ENCODE measurements at places on chromosomes 3 and 15. TPM values are rescaled to one million over a fixed set of nuclear protein-coding genes. Genes with fewer than 3 reads are reported as not detected.

- H3K27ac ChIP-seq, result no peak overlapping the region
- H3K27me3 ChIP-seq, result no peaks in the 10 kb centered on the region
- H3K4me3 ChIP-seq, result no peak overlapping the region
- no peaks in the 10 kb centered on the region for H3K36me3 ChIP-seq
- no peak for DNase-seq
Measured at GRCh38 chr15:44147636-44148035, 47.4 kb downstream of the FRMD5 start.

DNA sequence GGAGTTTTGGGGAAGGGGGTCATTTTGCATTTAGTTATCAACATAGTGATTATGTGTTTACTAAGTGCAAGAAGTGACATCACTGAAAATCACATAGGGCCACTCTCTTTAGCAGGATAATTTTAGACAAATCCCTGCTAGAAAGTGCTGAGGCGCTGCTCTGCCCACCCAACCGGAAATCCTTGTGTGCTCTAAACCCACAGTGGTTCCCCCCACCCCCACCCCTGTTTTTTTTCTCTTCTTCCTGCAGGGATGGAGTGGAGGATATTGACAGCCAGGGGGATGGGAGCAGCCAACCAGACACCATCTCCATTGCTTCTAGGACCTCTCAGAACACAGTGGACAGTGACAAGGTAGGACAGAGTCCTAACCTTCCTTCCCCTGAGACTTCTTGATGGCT lies 234.2 kb upstream of the UMPS start:
- H3K4me1 ChIP-seq, result no peaks in the 10 kb centered on the region
- no peak for DNase-seq
- no peak overlapping the region for H3K27ac ChIP-seq
- H3K36me3 ChIP-seq, result no peaks in the 10 kb centered on the region

The SPINK8 gene
- not detected for polyA plus RNA-seq

GRCh38 chr3:73098873-73099272 lies 37.4 kb downstream of the EBLN2 start:
- peaks cover 7% of the 10 kb centered on the region for H3K27me3 ChIP-seq
- H3K4me3 ChIP-seq, result no peak overlapping the region
- H3K36me3 ChIP-seq, result no peaks in the 10 kb centered on the region
- no peaks in the 10 kb centered on the region for H3K4me1 ChIP-seq
- H3K27ac ChIP-seq, result no peak overlapping the region
- DNase-seq, result no peak

The P2RY1 gene
- polyA plus RNA-seq, result not detected

The RPL22L1 gene
- polyA plus RNA-seq, result 92.0 TPM

The DNAH12 gene
- 0.02 TPM for polyA plus RNA-seq

The NTRK3 gene
- 0.01 TPM for polyA plus RNA-seq

DNA sequence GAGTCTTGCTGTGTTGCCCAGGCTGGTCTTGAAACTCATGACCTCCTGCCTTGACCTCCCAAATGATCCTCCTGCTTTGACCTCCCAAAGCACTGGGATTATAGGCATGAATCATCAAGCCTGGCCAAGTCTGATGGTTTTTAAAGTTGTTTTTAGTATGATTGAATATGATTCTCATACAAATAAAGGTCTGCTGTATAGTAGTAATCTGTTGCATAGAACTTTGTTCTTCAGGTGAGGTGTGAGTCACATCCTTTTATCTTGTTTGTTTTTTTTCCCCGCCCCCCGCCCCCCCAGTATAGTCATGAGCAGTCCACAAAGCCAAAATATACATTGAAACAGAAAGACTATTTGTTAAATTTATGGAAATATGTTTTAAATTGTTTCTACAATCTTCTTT lies 39.0 kb downstream of the UBE2E2 start:
- no peak overlapping the region for H3K27ac ChIP-seq
- H3K27me3 ChIP-seq, result no peaks in the 10 kb centered on the region
- DNase-seq, result no peak
- no peaks in the 10 kb centered on the region for H3K4me1 ChIP-seq
- no peaks in the 10 kb centered on the region for H3K36me3 ChIP-seq
- H3K4me3 ChIP-seq, result no peak overlapping the region

GRCh38 chr3:182618981-182619591 lies 174.2 kb upstream of the ATP11B start:
- H3K4me1 ChIP-seq, result no peaks in the 10 kb centered on the region
- H3K36me3 ChIP-seq, result no peaks in the 10 kb centered on the region
- H3K27me3 ChIP-seq, result no peaks in the 10 kb centered on the region

DNA sequence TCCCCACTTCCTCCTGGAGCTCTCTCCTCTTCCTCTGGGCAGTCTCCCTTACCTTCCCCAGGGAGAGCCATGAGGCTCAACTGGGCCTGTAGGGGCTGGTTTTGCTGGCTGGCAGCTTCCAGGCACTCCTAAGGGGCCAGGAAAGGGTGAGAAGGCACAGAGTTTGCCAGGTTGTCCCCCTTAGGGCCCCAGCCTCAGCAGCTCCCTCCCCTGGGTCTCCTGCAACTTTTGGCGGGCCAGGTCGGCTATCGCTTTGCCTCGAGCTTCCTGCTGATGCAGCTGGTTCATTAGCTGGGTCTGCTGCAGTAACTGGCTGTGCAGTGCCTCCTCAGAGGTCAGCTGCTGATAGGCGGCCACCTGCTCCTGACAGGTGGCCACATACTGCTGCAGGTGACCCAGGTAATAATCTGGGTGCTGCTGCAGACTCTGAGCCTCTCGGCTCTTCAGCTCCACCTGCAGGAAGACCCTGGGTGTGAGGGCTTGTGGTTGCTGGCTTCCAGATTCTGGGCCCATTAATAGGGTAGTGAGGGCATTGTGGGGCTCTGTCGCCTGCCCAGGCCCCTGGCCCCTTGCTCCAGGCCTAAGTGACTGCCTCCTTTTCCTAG lies 29.7 kb upstream of the OR4F6 start:
- no peaks in the 10 kb centered on the region for H3K36me3 ChIP-seq
- H3K4me3 ChIP-seq, result no peak overlapping the region
- peaks cover 5% of the 10 kb centered on the region for H3K27me3 ChIP-seq
- H3K4me1 ChIP-seq, result no peaks in the 10 kb centered on the region
- no peak overlapping the region for H3K27ac ChIP-seq
- no peak for DNase-seq

DNA sequence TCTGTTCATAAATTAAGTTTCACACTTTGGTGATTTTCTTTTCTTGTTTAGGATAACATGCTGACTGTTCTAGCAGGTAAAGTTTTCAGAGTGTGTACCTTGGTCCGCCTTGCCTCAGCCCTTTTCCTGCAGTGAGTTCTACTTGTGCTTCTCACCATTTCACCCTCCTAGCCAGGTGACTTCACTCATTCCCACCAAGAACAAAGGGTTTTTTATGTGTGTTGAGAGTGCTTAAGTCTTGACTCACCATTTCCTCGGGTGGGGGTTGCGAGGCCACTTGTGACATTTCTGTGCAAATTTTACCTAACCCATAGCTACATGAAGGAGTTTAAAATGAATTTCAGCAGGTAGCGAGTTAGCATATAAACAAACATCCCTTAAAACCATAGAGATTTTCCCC lies 81.4 kb downstream of the C3orf38 start:
- H3K27me3 ChIP-seq, result no peaks in the 10 kb centered on the region
- no peak overlapping the region for H3K4me3 ChIP-seq
- no peak overlapping the region for H3K27ac ChIP-seq
- no peaks in the 10 kb centered on the region for H3K36me3 ChIP-seq
- DNase-seq, result no peak
- H3K4me1 ChIP-seq, result no peaks in the 10 kb centered on the region

DNA sequence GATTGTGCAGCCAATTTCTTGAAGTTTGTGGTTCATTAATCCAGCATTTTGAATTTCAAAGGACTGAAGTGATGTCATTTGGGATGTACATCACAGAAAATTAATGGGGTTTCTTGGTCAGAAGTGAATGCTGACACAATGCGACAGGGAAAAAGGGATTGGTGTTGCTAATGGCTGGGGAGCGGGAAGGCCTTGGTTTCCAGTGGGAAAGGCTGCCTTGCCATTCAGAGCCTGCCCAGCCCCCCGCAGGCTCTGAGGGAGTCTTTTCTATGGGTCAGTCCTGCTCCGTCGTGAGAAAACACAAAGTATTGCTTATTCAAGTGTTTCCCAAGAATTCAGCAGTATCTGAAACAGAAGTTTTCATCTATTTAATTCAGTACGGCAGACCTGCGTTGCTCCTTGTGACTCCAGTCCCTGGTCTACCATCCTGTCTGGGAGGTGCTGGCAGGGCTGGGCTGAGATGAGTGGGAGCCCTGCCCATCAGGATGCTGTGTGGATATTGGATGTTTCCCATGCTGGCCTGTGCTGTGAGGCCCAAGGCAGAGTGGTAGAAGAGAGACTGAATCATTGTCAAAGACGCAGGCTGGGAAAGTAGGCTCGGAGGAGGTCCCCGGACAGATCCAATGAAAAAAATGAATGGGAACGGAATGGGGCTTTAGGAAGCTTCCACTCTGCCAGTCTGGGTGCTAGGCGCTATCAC lies 111.2 kb upstream of the KLHL25 start:
- H3K4me3 ChIP-seq, result no peak overlapping the region
- no peaks in the 10 kb centered on the region for H3K4me1 ChIP-seq
- no peaks in the 10 kb centered on the region for H3K27me3 ChIP-seq
- no peak for DNase-seq
- H3K36me3 ChIP-seq, result no peaks in the 10 kb centered on the region

- H3K27ac ChIP-seq, result no peak overlapping the region
- no peak overlapping the region for H3K4me3 ChIP-seq
- H3K27me3 ChIP-seq, result no peaks in the 10 kb centered on the region
- peaks cover 2% of the 10 kb centered on the region for H3K4me1 ChIP-seq
- peaks cover 5% of the 10 kb centered on the region for H3K36me3 ChIP-seq
Measured at GRCh38 chr15:49199666-49200065, 29.6 kb downstream of the GALK2 start.

The RABL3 gene
- 4.2 TPM for polyA plus RNA-seq

DNA sequence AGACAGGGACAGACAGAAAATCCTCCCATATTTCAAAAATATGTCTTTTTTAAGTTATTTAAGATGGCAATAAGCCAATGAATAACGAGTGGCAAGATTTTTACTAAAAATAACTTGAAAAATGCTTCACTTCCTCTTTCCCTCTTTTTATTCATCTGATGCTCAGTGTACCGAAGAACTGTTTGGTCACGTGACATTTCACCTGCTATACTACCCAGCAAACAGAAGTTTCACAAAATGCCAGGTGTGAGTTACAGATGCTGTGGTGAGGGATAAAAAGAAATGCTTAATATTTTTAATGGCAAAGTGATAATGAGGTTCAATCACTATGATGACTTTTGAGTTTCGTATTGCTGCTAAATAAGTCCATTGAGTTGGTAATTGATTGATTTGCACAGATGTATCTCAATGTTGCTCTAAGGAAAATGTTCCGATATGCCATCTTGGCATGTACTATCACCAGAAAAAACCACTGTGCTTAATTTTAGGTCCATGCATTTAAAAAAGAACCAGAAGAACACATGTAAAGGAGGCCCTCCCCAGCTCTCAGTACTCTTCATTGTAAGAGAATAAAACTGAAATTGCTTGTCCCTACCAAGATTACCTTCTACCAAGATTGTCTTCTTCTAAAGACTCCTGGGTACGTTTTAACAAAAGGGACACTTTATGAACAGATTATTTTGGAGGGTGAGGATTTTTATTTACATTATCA lies 26.0 kb upstream of the SEC62 start:
- H3K4me1 ChIP-seq, result no peaks in the 10 kb centered on the region
- H3K36me3 ChIP-seq, result no peaks in the 10 kb centered on the region
- H3K4me3 ChIP-seq, result no peak overlapping the region

- no peak overlapping the region for H3K27ac ChIP-seq
- no peaks in the 10 kb centered on the region for H3K36me3 ChIP-seq
- no peak overlapping the region for H3K4me3 ChIP-seq
- H3K27me3 ChIP-seq, result no peaks in the 10 kb centered on the region
Measured at GRCh38 chr3:153551536-153552285, 389.7 kb downstream of the RAP2B start.

The MCTP2 gene
- 6.6 TPM for polyA plus RNA-seq

GRCh38 chr3:51916418-51916817 lies 13.3 kb upstream of the IQCF1 start:
- H3K27ac ChIP-seq, result no peak overlapping the region
- no peaks in the 10 kb centered on the region for H3K27me3 ChIP-seq
- DNase-seq, result no peak
- no peaks in the 10 kb centered on the region for H3K4me1 ChIP-seq
- H3K36me3 ChIP-seq, result no peaks in the 10 kb centered on the region

GRCh38 chr3:87311309-87311708 lies 34.9 kb upstream of the POU1F1 start:
- no peak for DNase-seq
- no peaks in the 10 kb centered on the region for H3K4me1 ChIP-seq
- H3K36me3 ChIP-seq, result no peaks in the 10 kb centered on the region
- H3K4me3 ChIP-seq, result no peak overlapping the region

- no peaks in the 10 kb centered on the region for H3K4me1 ChIP-seq
- DNase-seq, result no peak
- no peaks in the 10 kb centered on the region for H3K36me3 ChIP-seq
- H3K4me3 ChIP-seq, result no peak overlapping the region
- no peak overlapping the region for H3K27ac ChIP-seq
Measured at GRCh38 chr3:149417174-149417573, 39.7 kb upstream of the TM4SF1 start.

- H3K36me3 ChIP-seq, result no peaks in the 10 kb centered on the region
- H3K27ac ChIP-seq, result no peak overlapping the region
- no peaks in the 10 kb centered on the region for H3K4me1 ChIP-seq
- no peak for DNase-seq
- no peak overlapping the region for H3K4me3 ChIP-seq
Measured at GRCh38 chr3:77222701-77223100, 182.8 kb downstream of the ROBO2 start.

- peaks cover 2% of the 10 kb centered on the region for H3K4me1 ChIP-seq
- H3K36me3 ChIP-seq, result no peaks in the 10 kb centered on the region
- no peak overlapping the region for H3K4me3 ChIP-seq
- DNase-seq, result no peak
- no peaks in the 10 kb centered on the region for H3K27me3 ChIP-seq
Measured at GRCh38 chr15:95874637-95875036, 455.9 kb upstream of the NR2F2 start.

The DUOX1 gene
- polyA plus RNA-seq, result not detected

The SPATA12 gene
- polyA plus RNA-seq, result not detected

DNA sequence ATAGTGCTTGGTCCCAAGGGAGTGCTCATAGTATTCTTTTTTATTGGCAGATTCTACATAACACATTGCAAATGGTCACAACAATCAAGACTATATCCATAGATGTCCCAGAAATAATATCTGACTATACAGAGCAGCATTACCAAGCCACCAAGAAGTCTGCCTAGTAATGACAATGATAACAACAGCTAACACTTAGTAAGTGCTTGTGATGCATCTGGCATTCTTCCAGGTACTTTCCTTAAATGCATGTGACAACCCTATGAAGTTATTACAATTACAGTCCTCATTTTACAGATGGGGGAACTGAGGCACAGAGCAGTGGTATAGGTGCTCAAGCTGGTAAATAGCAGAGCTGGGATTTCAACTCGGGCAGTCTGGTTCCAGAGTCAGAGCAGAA lies 49.6 kb upstream of the ICE2 start:
- peaks cover 2% of the 10 kb centered on the region for H3K4me1 ChIP-seq
- peaks cover 5% of the 10 kb centered on the region for H3K36me3 ChIP-seq
- no peaks in the 10 kb centered on the region for H3K27me3 ChIP-seq
- H3K4me3 ChIP-seq, result no peak overlapping the region
- H3K27ac ChIP-seq, result no peak overlapping the region
- peak; percentile 61 for DNase-seq

The EXD1 gene
- polyA plus RNA-seq, result not detected

All from IMR-90 (cell line).